ENCODE measurements at places on chromosomes 4 and X. TPM values are rescaled to one million over a fixed set of nuclear protein-coding genes. Genes with fewer than 3 reads are reported as not detected.

The S100P gene
- total RNA-seq, result 1.8 TPM

The SLC49A3 gene
- total RNA-seq, result 12.2 TPM

The MAGEB1 gene
- total RNA-seq, result not detected

The MGAT4D gene
- not detected for total RNA-seq

The USP27X gene
- total RNA-seq, result 1.9 TPM

The CT47A1 gene
- total RNA-seq, result not detected

The FATE1 gene
- not detected for total RNA-seq

The MAGEA1 gene
- total RNA-seq, result not detected

The EVC2 gene
- 0.61 TPM for total RNA-seq

The EMCN gene
- 42.1 TPM for total RNA-seq

The AMOT gene
- 5.2 TPM for total RNA-seq

GRCh38 chr4:87975466-87975865 is at the start of gene SPP1:
Gene SPP1, plus strand, starts transcription at chr4:87975714. Its CDS starts 1,182 bp downstream, at chr4:87976896.
- no peaks in the 10 kb centered on the region for H3K36me3 ChIP-seq
- H3K27ac ChIP-seq, result no peak within 1 kb of the TSS
- H3K4me3 ChIP-seq, result no peak within 1 kb of the TSS

GRCh38 chrX:73400136-73400748 is 46.6 kb upstream of the CDX4 start:
- H3K4me1 ChIP-seq, result no peaks in the 10 kb centered on the region
- DNase-seq, result no peak
- no peak overlapping the region for H3K27ac ChIP-seq
- H3K36me3 ChIP-seq, result no peaks in the 10 kb centered on the region

DNA sequence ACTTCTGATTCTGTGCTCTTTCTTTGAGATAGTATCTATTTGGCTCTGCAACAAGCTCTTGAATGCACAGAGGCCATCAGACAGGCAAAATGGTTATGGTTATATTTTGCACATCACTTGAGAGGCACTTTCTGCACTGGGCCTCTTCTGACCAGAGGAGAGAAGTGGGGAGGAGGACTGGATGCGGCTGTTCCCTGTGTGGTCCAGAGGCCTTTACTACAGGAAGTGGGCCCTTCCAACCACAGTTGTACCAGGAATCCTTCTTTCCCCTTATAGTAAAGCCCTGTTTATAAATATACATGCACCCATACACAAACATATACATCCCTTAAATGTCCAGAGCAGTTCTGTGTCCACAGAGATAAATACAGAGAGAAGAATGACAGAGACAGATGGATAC is 182.7 kb upstream of the HHIP start:
- no peak overlapping the region for H3K4me3 ChIP-seq
- H3K27me3 ChIP-seq, result no peaks in the 10 kb centered on the region
- H3K36me3 ChIP-seq, result no peaks in the 10 kb centered on the region
- H3K4me1 ChIP-seq, result no peaks in the 10 kb centered on the region
- no peak for DNase-seq

- H3K36me3 ChIP-seq, result no peaks in the 10 kb centered on the region
- H3K4me3 ChIP-seq, result peak within 1 kb of the TSS; percentile 17
- no peak within 1 kb of the TSS for H3K27ac ChIP-seq
- no peak for DNase-seq
Observed at GRCh38 chr4:99321241-99322191, at the start of gene ADH1B. Gene ADH1B, minus strand, starts transcription at chr4:99321401. Its CDS starts 70 bp downstream, at chr4:99321331.

DNA sequence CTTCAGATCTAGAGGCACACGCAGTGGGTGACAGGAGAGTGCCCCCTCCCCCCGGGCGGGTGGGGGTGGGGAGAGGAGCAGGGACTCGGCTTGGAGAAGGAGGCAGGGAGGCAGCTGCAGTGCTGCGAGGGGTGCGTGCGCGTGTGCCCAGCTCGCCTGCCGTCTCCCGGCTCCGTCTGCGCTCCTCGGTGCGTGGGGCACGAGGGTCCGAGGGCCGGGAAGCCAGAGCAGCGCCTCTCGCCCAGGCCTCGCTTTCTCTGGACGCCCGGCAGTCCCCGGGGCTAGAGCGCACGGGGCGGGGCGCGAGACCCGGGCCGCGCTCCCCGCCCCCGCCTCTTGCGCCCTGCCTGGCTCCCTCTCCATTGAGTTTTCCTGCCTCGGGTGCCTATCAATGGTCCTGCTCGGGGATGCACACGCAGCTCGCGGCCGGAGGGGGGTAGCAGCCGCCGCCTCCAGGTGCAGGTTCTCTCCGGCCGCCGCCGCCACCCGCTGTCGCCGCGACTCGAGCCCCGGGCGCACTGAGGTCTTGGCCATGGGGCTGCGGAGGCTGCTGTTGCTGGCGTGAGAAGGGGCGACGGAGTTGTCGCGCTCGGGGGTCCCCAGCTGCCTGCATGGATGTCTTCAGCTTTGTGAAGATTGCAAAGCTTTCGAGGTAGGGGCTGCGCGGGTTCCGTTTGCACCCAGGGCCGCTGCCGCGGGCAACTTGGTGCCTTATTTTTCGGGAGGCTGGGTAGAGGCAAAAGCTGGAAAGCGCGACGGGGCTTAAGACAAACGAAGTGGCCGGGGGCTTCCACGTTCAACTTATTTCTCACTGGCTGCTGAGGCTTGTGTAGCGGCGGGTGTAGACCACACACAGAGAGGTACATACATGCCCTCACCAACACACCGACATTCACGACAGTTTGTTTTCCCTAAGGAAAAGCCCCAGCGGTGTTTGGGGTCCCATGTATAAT is at the start of gene FRMPD4:
Gene FRMPD4 (plus strand): TSS at position 113 of the 953 bp plus-strand sequence. CDS start 499 bp downstream, at position 612.
- H3K4me3 ChIP-seq, result peak within 1 kb of the TSS; percentile 46
- H3K4me1 ChIP-seq, result no peaks in the 10 kb centered on the region
- H3K36me3 ChIP-seq, result no peaks in the 10 kb centered on the region
- no peaks in the 10 kb centered on the region for H3K27me3 ChIP-seq
- peak; percentile 3 for DNase-seq
- no peak within 1 kb of the TSS for H3K27ac ChIP-seq

DNA sequence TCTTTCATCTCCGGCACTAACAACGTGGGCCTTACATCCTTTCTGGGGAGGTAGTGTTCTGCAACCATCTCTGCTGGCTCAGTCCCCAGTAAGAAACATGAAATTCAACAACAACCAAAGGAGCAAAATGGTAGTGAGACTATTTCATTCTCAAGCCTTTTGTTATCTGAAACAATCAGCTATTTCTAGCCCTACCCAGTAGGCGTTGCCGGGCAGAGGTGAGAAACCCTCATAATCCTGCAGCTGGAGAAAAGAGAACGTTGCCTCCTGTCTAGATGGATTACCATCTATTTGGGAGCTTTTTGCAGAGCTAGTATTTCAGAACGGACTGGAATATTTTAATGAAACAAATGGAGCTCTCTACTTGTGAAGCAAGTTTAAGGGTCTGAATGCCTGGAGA is 66.4 kb upstream of the GPR174 start:
- DNase-seq, result no peak
- H3K27ac ChIP-seq, result no peak overlapping the region
- H3K27me3 ChIP-seq, result no peaks in the 10 kb centered on the region
- H3K36me3 ChIP-seq, result no peaks in the 10 kb centered on the region
- H3K4me3 ChIP-seq, result no peak overlapping the region
- H3K4me1 ChIP-seq, result no peaks in the 10 kb centered on the region

DNA sequence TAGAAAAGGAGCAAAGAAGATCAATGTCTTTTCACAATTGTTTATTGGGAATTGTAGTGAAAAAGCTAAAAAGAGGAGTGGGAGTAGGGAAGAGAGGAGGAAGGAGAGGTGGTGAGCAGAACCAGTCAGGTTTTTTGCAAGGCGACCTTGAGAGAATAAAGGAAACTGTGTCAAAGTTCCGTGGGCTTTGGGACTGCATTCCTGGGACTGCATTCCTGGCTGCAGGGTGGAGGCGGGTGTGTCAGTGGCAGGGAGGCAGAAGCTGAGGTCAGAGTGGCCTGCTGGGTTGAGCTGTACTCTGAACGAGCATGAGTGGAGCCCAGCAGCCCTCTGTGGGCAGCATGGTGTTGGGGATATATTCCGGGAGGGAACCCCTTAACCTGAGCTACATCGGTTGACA is 66.8 kb upstream of the UCP1 start:
- H3K27me3 ChIP-seq, result no peaks in the 10 kb centered on the region
- H3K27ac ChIP-seq, result no peak overlapping the region
- DNase-seq, result no peak
- no peaks in the 10 kb centered on the region for H3K4me1 ChIP-seq
- no peak overlapping the region for H3K4me3 ChIP-seq

DNA sequence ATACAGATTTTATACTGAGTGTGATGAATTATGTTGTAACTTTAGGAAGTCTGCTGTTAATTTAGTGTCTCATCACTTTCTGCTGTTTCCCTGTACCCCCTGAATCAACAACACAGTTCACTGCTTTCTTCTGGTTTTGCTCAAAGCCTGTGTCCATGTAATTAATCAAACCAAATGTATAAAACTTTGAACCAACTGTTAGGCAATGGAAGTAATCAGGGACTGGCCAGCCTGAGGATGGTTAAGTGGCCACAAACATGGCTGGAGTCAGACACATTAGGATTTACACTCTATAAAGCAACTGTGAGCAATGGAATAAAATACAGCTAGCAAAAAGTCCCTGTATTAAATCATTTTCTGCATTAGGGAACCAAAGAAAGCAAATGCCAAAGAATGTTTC is 42.6 kb downstream of the CXCL1 start:
- no peaks in the 10 kb centered on the region for H3K4me1 ChIP-seq
- no peak for DNase-seq
- H3K4me3 ChIP-seq, result no peak overlapping the region
- H3K36me3 ChIP-seq, result no peaks in the 10 kb centered on the region
- H3K27me3 ChIP-seq, result no peaks in the 10 kb centered on the region

DNA sequence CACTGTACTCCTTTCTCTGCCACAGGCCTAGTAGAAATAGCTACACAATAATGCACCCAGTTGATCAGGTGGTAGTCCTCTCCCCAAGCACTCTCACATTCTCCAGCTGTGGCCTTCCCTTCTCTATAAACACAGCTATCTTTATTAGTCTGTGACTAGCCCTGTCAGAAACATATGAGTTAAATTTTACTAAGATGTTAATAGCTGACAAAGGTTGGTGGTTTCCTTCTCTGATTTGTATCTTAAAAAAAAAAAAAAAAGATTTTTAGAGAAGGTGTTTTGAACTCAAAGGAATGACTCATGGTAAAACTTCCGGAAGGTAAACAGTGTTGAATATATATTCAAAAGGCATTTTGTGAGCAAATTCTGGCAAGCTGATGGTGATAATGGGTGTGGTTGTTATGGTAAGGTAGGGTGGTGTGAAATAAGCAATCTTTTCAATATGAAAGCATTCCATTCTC is 327.4 kb downstream of the PPP3CA start:
- H3K36me3 ChIP-seq, result peaks cover 1% of the 10 kb centered on the region
- H3K4me3 ChIP-seq, result no peak overlapping the region
- DNase-seq, result no peak
- H3K27me3 ChIP-seq, result no peaks in the 10 kb centered on the region
- no peaks in the 10 kb centered on the region for H3K4me1 ChIP-seq

- peaks cover 52% of the 10 kb centered on the region for H3K4me1 ChIP-seq
- H3K36me3 ChIP-seq, result peaks cover 12% of the 10 kb centered on the region
- H3K4me3 ChIP-seq, result no peak overlapping the region
Observed at GRCh38 chr4:88728146-88728545, 30.5 kb upstream of the NAP1L5 start.

DNA sequence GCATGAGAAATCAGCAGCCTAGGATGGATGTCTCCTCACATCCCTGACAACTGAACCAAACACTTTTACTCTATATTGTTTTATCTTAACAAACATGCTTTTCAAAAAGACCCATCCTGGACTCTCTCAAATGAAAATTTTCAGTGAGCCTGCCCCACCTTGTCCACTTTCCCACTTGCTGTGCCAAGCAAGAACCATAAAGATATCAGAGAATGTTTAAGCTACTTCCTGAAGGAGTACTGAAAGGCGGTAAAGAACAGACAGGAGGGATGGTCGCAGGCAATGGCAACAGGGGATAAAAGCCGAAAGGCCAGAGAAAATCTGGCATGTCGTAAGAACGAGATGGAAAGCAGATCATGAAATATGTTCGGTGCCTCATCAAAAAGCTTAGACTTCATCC is 10.5 kb downstream of the APBB2 start:
- no peaks in the 10 kb centered on the region for H3K36me3 ChIP-seq
- no peaks in the 10 kb centered on the region for H3K27me3 ChIP-seq
- peak overlapping the region; percentile 60 for H3K27ac ChIP-seq
- peaks cover 100% of the 10 kb centered on the region for H3K4me1 ChIP-seq

- DNase-seq, result no peak
- H3K27me3 ChIP-seq, result no peaks in the 10 kb centered on the region
- H3K4me3 ChIP-seq, result no peak overlapping the region
- no peak overlapping the region for H3K27ac ChIP-seq
- H3K36me3 ChIP-seq, result no peaks in the 10 kb centered on the region
- H3K4me1 ChIP-seq, result peaks cover 45% of the 10 kb centered on the region
Observed at GRCh38 chrX:107682256-107682655, 53.9 kb downstream of the PRPS1 start.

DNA sequence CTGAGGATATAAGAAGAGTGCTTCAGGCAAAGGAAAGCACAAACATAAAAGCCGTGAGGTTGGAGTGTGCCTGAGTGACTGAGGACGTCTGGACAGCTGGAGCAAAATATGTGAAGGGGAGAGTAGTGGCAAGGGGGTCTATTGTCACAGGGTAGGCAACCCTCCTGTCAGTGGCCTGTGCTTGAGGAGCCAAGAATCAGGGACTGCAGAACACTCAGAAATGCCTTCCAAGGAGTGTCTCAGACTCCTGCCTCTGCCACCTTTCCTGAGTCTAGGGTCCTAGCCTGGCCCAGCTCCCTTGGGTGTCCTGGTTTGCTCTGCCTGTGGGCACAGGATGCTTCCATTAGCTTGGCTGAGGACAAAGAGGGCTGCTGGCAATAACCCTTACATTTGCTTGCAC is 152.5 kb upstream of the PJA1 start:
- H3K27me3 ChIP-seq, result no peaks in the 10 kb centered on the region
- H3K4me3 ChIP-seq, result no peak overlapping the region
- no peaks in the 10 kb centered on the region for H3K36me3 ChIP-seq
- no peaks in the 10 kb centered on the region for H3K4me1 ChIP-seq
- DNase-seq, result no peak

GRCh38 chr4:4542774-4543485 is 1.1 kb upstream of the STX18 start:
- peaks cover 17% of the 10 kb centered on the region for H3K36me3 ChIP-seq
- peak overlapping the region; percentile 95 for H3K4me3 ChIP-seq
- no peak overlapping the region for H3K27ac ChIP-seq
- no peak for DNase-seq
- H3K27me3 ChIP-seq, result no peaks in the 10 kb centered on the region
- peaks cover 3% of the 10 kb centered on the region for H3K4me1 ChIP-seq

DNA sequence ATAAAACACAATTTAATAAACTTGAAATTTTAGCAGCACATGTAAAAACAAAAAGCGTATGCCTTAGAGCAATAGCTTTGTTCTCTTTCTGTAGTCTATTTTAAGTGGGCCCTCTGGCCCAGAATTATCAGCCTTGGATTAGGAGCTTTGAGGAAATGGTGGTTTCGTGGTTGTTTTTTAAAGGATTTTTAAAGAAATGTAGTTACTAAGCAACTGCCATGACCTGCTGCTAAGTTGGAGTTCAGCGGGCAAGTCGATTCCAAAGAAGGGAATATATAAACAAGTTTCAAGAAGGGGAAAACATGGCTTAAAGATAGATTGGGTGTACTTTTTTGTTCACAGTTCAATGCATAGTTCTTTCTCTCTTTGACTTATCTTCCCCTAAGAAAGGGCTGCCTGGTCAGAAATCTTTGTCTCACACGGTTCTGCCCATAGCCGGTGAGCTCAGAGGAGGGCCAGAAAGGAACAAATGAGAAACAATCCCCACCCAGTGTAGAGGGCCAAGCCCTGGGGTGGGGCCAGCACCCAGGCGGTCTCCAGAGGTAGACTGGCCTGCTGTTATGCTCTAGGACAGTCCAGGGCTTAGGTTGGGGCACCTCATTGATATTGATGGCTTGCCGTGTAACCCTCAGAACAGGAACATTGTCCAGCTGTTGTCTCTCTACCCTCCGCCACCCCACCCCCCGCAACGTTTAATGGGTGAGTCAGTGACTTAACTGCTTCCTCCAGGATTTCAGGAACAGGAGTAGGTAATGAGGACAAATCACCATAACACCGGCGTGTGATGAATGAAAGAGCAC is 32.5 kb downstream of the DLG3 start:
- no peaks in the 10 kb centered on the region for H3K27me3 ChIP-seq
- H3K27ac ChIP-seq, result peak overlapping the region; percentile 41
- H3K4me1 ChIP-seq, result peaks cover 22% of the 10 kb centered on the region

Measured in heart right ventricle (tissue), 16 donors.